Cerebellum (tissue), 4 donors: ENCODE measurements at places on chromosomes 2 and 18.

- DNase-seq, result no peak
Measured at GRCh38 chr18:78905334-78905733, 74.3 kb upstream of the SALL3 start.

GRCh38 chr18:39232490-39232889 lies 1666.9 kb upstream of the CELF4 start:
- no peak for DNase-seq

- no peak for DNase-seq
Measured at GRCh38 chr2:38215522-38215921, 139.6 kb upstream of the CYP1B1 start.

DNA sequence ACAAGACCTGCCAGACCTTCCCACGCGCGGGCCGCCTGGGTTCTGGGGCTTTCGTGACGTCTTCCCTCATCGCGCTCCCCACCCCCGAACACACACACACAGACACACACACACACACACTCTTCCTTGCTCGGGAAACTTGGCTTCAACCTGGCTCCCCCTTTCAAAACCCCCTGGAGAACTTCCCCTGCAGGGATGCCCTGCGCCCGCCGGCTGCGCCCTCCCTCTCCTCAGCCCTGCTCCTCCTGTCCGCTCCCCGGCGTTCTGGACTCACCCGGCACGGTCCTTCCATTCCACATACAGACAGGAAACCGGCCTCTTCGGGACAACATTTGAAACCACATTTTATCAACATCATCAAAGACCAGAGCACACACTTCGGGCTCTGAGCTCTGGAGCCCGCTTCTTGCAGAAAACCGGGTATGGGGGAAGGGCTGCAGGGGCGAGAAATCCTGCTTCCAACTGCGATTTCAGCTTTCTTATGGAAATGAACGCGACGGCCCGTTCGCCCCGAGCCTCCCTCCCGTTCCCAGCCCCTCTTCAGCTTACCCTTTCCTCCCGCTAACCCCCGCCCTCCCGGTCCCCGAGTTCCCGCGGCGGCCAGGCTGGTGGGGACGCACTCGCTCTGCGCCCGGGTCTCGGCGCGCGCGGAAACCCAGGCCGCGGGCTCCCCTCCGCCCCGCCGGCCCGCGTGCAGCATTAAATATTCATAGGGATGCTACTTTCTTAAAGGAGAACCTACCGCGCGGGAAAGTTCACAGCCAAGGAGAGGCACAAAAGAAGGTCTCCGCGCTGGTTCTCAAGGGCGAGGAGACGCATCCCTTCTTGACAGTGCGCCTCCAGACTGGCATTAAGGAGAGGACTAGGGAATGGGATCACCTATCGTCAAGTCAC lies 18.3 kb downstream of the POU3F3 start:
- DNase-seq, result no peak

DNA sequence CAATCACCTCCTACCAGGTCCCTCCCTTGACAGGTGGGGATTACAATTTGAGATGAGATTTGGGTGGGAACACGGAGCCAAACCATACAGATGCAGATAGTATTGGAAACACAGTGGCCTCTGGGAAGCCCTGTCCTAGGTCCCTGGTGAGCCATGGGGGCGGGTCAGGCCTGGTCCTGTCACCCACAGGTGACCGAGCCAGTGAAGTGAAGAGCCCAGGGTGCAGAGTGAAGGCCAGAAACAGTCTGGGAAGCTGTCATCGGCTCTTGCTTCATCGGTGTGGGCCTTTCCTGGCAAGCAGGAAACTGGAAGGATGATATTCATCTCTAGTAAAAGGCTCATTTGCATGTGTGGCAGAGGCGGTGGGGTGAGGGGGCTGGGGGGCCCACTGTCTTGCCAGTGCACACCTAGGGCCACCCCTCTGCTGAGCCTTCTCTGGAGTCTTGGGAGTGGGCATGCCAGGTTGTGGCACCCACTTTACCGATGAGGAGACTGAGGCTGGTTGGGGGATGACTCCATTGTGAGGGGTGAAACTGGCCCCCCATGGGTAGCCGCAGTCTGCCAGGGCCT lies 290.6 kb downstream of the NDUFA10 start:
- DNase-seq, result no peak

DNA sequence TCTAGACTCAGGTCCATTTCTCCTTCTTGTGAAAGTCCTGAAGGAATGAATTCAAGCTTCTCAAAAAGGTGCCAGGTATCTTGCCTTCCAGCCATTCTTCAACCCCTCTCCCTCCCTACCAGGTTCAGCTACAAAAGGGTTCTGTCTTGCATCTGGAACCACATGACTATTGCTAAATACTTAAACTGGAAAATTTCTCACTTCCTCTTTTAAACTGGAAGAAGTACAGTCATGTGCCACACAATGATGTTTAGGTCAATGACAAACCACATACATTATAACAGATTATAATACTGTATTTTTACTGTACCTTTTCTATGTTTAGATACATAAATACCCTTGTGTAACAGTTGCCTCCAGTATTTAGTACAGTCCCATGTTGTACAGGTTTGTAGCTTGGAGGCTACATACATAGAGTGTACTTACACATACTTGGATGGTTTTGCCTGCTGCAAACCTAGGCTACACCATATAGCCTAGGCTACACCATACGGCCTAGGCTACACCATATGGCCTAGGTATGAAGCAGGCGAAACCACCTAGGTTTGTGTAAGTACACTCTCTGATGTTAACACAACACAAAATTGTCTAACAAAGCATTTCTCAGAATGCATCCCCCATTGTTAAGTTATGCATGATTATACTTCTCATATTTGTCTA lies 142.0 kb upstream of the DNMT3A start:
- no peak for DNase-seq

GRCh38 chr18:24727685-24728084 lies 267.2 kb downstream of the HRH4 start:
- DNase-seq, result peak; percentile 20

DNA sequence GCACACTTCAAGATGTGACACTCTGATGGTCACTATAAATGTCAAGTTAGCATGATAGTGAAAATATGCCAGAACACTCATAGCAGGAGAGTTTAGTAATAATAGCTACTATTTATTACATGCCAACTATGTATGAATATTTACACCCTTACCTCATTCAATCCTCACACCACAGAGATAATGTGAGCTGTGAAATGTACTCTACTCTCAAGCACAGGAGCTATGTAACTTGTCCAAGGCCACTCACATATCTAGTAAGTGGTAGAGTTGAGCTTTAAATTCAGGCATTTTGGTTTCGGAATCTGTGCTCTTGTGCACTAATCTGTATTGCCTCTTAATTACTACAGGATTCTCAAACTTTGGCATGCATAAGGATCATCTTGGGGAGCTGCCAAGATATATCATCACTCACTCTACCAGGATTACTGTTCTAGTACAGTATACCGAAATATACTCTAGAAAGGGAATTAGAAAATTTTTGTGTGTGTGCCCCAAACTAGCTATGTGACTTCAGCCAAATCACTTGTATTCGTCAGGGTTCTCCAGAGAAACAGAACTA lies 154.3 kb downstream of the PLCL1 start:
- DNase-seq, result no peak

- DNase-seq, result peak; percentile 32
Measured at GRCh38 chr2:152573168-152573567, 144.1 kb downstream of the PRPF40A start.

DNA sequence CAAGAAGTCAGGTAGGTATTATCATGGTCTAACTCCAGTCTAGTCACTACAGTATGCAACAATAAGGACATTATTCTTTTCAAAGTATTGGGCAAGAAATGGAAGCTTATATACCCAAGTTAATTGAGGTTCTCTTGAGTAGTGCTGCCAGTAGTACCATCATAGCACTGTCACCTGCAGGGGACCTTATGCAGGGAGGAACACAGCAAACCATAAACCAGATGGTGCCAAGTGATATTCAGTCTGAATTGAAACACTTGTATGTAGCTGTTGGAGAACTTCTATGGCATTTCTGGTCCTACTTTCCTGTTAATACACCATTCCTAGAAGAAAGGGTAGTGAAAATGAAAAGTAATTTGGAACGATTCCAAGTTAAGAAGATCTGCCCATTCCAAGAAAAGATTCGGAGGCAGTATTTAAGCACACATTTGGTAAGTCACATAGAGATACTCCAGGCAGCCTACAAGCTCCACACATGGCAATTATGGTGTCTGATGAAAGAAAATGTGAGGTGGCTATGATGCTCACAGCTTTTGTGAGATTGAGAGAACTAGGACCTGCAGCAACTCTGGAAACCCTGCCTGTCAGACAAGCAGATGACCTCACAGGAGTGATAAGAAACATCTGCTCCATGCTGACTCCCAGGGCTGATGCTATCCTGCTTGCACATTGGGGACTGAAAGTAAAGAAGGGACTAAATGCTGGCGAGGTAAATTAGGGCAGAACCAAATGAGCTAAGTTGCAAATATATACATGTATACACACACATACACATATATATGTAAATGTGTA lies 174.7 kb downstream of the MC4R start:
- DNase-seq, result no peak

DNA sequence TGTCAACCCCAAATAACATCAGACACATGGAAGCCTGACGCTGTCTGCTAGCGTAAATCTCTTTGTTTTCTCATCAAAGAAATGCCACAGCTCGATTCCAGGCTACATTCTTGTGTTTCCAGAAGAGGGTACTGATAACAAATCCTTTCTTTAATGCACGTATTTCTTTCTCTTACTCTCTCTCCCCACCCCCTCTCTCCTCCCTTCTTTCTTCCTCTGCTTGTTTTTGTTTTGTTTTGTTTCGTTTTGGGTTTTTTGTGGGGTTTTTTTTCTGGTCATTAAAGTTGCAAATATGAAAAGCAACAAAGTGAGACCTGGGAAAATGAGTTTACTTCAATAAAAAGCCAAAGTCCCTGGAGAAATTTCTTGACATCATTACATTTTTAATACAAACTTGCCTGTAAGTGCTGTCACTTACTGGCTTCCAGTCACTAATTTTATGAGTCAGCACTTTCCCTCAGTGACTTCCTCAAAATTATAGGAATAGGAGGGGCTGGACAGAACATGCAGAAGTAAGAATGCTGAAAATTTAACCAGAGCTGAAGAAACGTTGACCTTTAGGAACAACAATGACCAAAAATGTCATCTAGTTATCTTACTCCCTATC lies 106.7 kb upstream of the NABP1 start:
- DNase-seq, result no peak

GRCh38 chr2:236946871-236947270 lies 138.8 kb upstream of the COPS8 start:
- DNase-seq, result no peak

- DNase-seq, result no peak
Measured at GRCh38 chr18:49699303-49699702, 114.0 kb downstream of the ACAA2 start.

GRCh38 chr18:66999003-66999402 lies 395.1 kb upstream of the CDH19 start:
- no peak for DNase-seq

- DNase-seq, result no peak
Measured at GRCh38 chr2:114122930-114123329, 233.0 kb downstream of the ACTR3 start.

DNA sequence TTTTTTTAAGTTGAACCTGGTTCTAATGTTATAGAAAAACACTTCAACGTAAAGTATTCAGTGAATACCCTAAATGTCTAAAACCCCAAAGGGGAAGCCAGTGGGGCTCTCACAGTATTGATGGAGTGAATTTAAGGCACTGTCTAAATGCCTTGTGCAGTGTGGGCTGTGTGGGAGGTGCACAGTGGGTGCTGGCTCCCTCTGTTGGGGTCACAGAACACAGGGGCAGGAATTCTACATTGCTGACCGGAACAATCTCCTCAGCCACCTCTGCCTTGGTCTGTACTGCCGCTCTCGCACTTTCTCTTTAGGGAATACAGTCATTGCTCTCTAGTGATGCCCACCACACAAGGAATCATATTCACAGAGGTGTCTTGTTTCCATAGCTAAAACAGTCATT lies 45.4 kb downstream of the SPRED2 start:
- no peak for DNase-seq

DNA sequence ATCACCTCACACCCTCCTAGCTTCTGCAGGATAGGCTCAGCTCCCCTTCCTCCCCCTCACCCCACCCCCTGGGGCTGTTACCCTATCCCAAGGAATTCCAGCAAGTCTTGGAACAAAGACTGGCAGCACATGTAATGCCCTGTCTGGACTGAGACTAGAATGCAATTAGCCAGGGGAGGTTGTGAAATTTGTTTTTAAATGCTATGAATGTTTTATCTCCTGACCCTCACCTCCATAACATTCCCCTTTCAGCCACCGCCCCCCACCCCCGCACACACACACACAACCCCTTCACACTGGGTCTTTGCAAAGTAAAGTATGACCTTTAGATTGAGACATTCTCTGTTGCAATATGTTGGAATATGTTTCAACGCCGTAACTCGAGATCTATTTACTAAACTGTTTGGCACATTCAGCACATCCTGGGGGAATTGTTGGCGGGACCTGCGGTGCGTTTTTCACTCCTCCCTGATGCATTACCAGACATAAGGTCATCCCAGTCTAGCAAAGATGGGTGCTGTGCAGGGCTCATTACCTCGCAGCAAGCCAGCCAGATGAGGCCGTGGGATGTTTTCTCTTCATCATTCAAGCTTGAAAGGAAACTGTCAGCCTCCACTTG lies 290.7 kb upstream of the SLC14A2 start:
- DNase-seq, result no peak

DNA sequence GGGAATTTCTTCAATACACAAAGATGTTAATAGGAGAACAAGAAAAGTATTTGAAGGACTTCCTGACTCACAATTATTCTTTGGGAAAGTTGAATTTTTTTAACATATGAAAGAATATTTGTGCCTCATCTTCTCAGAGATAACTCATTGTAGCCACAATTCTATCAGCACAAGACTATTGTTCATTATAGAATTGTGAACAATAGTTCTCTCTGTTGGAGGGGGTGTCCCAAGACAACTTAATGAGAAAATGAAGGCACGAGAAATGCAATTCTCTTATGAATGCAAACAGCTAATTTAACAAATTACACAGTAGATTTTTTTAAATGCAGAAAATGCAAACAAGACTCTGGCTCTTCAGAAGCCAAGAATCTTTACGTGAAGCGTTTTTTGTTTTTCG lies 157.0 kb downstream of the BARD1 start:
- DNase-seq, result no peak

- no peak for DNase-seq
Measured at GRCh38 chr2:152304836-152305235, 30.1 kb upstream of the FMNL2 start.

- no peak for DNase-seq
Measured at GRCh38 chr2:208872591-208872990, 466.0 kb downstream of the PTH2R start.
